ENCODE measurements at places on chromosomes 12 and 14. TPM values are rescaled to one million over a fixed set of nuclear protein-coding genes. Genes with fewer than 3 reads are reported as not detected.

The ZNF891 gene
- total RNA-seq: 3.9 TPM

The ENDOU gene
- not detected for total RNA-seq

The PRICKLE1 gene
- total RNA-seq: 9.3 TPM

The RHOJ gene
- 34.6 TPM for total RNA-seq

GRCh38 chr12:42776396-42776795 is 186.8 kb upstream of the PRICKLE1 start:
- no peak for DNase-seq

DNA sequence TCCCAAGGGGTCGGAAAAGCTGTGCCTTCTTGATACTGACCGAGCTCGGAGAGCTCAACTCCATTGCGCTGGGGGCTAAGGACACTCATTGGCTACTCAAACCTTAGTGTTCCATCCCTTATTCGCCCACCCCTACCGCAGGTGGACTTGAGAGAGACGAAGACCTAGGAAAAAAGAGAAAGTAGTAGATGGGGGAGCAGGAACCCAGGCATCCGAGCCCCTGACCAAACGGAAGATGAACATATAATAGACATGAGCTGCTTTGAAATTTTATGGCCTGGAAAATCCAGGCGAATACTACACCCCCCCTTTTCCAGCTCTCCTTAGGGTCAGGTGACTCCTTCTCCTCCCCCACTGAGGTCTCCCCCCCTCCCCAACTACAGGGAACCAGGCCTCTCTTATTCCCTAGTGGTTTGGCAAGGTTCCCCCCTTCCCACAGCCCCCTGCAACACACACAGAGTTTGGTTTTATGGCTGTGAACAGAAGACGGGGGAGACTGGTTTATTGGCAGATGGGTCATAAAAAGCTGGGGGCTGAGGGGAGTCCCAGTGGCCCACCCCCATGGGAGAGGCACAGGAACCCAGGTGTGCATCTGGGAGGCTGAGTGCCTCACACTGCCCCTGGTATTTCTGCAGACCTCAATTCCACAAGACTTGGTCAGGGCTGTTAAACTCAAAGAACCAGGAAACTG is 1.6 kb downstream of the GDF11 start:
- no peak for DNase-seq

GRCh38 chr12:56930241-56930640 is 4.0 kb downstream of the SDR9C7 start:
- DNase-seq: no peak

GRCh38 chr12:108696111-108696995 is 35.0 kb downstream of the CORO1C start:
- DNase-seq: no peak

DNA sequence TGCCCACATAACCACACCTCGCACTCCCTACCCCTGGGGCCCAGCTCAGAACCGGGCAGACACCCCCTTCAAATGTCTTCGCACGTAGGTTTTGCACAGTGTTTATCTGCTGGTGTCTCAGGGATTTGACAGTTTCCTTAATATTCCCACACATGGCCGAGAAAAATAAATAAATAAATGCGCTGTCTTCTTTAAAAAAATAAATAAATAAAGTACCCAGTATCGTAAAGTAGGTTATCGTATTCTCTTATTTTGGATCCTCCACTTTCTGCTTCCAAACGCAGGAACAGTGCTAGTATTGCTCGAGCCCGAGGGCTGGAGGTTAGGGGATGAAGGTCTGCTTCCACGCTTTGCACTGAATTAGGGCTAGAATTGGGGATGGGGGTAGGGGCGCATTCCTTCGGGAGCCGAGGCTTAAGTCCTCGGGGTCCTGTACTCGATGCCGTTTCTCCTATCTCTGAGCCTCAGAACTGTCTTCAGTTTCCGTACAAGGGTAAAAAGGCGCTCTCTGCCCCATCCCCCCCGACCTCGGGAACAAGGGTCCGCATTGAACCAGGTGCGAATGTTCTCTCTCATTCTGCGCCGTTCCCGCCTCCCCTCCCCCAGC is 710 bp upstream of the FOS start:
- DNase-seq: no peak

DNA sequence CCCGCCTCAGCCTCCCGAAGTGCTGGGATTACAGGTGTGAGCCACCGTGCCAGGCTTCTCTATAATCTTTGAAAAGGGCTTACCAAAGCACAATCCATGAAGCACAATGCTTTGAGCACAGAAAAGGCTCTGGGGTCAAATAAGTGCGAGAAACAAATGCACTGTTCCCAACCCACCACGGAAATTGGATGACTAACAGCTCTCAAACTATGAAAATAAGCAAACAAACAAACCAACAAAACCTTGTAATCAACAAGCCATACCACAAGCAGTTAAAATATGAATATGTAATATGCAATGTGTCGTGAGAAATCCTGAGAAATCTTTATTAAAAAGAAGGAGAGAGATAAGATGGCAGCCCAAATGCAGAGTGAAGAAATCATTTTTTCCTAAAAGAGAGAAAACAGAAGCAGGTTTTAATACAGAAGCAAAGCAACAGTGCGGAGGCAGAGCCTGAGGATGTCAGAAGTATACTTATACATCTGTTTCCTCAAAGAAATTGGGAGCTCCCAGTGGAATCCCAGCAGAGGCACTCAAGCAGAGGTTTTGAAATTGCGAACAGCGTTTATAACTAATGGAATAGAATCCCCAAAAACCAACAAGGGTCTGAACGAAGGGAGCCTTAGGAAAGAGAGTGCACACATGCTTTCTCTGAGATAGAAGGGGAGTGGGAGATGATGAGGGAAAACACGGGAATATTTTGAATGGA is 17.1 kb downstream of the SMCO2 start:
- DNase-seq: no peak

DNA sequence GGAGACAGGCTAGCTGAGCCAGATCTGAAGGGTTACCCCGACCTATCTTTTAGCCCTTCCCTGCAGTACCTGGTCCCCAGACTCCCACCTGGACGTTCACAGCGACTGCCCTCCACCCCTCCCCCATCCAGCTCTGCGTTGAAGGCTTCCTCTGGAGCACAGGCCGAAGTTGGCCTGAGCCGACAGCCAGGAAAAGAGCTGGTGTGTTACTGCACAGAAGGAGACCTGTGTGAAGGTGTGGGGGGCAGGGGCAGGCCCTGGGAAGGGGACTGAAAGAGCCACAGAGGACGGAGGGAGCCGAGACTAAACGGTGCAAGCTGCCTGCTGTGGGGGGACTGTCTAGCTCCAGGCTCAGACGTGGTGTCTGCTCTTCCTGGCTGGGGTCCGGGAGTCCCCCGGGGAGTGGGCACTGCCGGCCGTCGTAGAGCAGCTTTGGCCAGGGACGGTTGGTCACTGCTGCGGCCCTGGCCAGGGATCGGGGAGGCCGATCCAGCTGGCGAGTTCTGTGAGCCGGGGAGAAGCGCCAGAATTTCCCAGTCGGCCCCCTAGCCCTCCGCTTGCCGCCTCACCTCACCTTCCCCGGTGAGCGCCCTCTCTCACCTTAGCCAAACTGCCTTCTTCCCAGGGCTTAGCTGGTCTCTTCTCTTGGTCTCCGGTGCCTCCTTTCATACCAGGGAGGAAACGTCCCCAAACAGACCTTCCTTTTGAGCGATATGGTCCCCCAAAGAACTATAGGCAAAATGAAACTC is 899 bp upstream of the COL2A1 start:
- DNase-seq: no peak

- no peak for DNase-seq
Measured at GRCh38 chr12:109461049-109461845, 15.9 kb downstream of the KCTD10 start.

GRCh38 chr12:16622338-16622737 is 16.4 kb upstream of the LMO3 start:
- no peak for DNase-seq

DNA sequence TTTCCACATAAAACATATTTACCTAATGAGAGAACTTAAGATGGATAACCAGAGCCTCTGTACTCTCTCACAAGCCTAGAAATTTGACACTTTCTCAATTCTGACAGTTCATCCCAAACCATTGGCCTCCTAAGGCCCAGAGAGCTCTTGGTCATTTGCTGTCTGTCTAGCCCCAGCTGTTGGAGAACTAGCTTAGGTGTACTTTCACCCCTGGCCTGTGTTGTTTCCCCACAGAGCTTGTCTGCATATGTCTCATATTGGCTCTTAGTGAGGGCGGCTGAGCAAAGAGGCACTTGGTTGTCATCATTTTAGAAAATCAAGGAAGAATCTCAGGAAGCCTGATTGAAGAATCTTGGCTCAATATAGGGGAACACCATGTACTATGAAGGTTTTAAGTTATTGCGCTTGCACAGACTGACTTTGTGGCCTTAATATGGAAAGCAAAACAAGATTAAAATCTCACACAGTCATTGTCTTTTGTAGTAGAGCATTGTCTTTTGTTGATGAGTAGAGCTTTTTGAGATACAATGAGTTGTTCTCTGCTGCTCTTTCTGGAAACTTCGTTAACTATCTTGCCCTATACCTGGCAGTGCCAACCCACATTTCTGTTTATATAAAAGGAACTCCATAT is 324.6 kb downstream of the RAD51B start:
- DNase-seq: no peak

DNA sequence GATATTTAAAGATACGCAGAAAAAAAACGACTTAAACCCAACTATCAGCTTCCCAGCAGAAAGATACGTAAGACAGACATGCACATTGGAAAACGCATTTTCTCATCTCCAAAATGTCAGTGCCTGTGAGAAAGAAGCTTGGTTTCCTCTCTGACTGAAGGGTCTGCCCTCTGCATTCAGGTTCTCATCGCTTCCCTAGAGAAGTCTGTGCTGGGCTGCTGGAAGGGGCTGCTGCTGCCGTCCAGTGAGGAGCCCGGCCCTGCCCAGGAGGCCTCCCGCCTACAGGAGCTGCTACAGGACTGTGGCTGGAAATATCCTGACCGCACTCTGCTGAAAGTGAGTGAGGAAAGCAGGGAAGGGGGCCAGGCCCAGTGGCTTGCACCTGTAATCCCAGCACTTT is 4.7 kb upstream of the PFDN5 start:
- no peak for DNase-seq

- DNase-seq: peak; percentile 86
Measured at GRCh38 chr12:130013771-130014484, 110.1 kb upstream of the TMEM132D start.

GRCh38 chr12:115964626-115965025 is 312.9 kb downstream of the MED13L start:
- no peak for DNase-seq

GRCh38 chr12:132866251-132866828 is 21.1 kb downstream of the CHFR start:
- no peak for DNase-seq

Data from neural crest cell (in vitro differentiated cells).